Stimulated activated effector memory CD8-positive, alpha-beta T cell treated with anti-CD3 and anti-CD28 coated beads, Interleukin-12 subunit alpha, Interleukin-12 subunit beta, amount 100 ng/mL, for 72 hours (primary cell): ENCODE measurements at places on chromosomes 3 and 15.

- no peak for DNase-seq
These were observed 79.2 kb downstream of the TMEM108 start for GRCh38 chr3:133117342-133117741.

GRCh38 chr3:4850928-4851265, 128.3 kb upstream of the BHLHE40 start:
- no peak for DNase-seq

- DNase-seq: no peak
These were observed 11.1 kb downstream of the RYK start for GRCh38 chr3:134239538-134239937.

GRCh38 chr3:8974458-8974857, 11.2 kb upstream of the RAD18 start:
- no peak for DNase-seq

DNA sequence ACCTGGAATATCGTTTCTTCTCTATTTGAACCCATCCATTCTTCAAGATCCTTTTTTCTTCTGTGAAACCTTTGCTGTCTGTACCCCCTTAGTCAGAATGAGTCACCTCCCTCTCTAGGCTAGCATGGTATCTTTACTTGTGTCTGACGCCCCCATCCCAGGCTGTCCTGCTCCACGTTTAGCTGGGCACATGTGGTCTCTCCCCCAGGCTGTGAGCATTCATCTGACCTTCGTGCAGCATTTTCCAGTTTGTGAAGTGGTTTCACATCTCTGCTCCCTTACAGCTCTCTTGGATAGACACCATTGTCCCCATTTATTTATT, 14.3 kb upstream of the TLE3 start:
- DNase-seq: no peak

- no peak for DNase-seq
These were observed 216.7 kb upstream of the CFAP20DC start for GRCh38 chr3:59266551-59266950.

DNA sequence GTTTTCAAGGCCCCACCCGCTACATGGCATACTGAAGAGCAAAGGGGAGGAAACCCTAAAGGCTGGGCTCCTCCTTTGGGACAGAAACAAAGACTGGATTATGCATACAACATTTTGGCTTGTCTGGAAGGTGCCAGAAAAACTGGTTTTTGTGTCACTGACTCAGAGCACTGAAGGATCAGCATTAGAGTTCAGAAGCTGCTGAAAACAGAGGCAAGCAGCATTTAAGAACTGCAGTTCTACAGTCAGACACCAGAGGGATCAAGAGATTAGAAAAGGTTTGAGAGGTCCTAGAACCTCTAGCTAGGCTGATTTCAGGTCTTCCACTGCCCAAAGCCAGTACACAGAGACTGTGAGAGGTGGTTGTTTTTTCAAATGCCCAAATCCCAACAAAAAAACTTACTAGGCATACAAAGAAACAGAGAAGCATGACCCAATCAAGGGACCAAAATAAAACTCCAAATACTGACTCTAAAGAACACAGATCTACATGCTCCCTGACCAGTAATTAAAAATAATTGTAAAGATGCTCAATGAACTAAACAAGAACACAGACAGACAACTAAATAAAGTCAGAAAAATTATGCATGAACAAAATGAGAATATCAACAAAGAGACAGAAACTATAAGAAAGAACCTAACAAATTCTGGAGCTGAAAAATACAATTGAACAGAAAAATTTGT, 91.2 kb downstream of the SENP2 start:
- DNase-seq: no peak

GRCh38 chr15:60563539-60564404, 84.8 kb upstream of the ICE2 start:
- DNase-seq: peak; percentile 53

DNA sequence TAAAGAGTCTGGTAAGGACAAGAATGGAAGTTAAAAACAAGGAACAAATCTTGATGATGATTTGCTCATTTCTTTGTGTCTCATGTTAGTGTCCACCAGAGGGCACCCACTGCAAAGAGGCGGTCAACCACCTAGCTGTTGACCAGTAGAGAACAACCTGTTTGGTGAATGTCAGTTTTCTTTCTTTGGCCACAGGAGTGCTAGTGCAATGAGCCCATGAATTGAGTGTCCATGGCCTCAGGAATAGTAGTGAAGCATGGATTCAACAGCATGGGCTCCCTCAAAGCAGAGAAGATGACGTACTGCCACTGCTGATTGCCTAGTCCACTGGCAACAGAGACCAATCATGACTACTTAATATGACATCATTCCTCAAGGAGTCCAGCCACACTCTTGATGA, 10.7 kb upstream of the CNTN6 start:
- DNase-seq: no peak

DNA sequence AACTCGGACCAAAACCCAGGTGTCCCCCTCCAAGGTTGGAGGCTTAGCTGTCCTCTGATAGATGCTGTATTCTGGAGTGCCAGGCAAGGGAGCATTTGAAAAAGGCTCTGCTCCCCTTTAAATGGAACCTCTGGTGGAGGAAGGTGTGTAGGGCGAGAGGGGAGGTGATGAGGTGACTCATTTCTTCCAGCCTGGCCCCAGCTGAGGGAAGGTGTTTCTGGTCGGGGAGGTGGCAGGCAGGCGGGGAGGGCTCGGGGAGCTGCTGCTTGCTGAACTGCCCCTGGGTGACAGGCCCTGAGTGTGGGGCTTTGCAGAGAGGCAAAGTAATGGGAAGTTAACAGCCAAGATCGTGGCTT, 18.8 kb downstream of the PSTPIP1 start:
- peak; percentile 65 for DNase-seq

DNA sequence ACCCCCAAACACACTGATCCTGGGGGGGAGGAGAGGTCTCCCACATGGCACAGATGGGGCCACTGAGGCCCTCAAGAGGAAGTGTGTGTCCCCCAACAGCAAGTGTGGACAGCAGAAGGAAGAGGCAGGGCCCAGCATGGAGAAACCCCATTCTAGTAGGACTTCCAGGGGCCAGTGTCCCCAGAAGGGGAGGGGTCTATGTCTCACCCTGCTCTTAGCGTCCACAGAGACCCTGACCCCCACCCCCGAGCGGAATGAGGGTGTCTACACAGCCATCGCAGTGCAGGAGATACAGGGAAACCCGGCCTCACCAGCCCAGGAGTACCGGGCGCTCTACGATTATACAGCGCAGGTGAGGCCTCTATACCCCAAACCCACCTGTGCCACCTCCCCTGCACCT, 35.3 kb downstream of the TSPAN3 start:
- DNase-seq: no peak

DNA sequence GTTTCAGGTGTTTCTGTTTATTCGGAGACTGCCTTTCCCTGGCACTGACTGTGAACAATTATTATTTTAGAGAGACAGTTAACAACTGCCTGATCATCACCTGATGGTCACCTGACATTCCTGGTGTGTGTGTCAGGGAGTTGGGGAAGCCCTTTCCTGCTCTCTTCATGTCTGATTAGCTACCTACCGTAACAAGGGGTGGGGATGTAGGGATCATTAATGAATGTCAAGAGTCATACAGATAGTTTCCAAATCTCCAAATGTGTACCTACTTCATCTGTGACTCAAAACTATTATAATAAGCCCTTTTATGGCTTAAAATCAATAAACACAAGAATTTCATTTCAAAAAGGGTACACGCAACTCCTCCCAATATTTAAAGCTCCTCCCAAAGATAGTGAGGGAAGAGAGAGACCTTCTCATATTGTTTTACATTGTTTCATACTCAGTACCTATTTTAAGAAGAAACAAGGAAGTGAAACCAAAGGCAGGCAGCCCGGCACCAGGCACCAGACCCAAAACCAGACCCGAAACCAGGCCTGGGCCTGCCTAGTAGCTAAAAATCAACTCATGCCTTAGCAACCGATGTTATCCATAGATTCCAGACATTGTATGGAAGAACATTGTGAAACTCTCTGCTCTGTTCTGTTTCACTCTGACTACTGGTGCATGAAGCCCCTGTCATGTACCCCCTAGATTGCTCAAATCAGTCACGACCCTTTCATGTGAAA, 844.9 kb upstream of the ALCAM start:
- no peak for DNase-seq

- DNase-seq: no peak
These were observed 255.3 kb upstream of the IL12A start for GRCh38 chr3:159733194-159733860.

- DNase-seq: no peak
These were observed 13.0 kb upstream of the ATP1B3 start for GRCh38 chr3:141863491-141863890.

- DNase-seq: no peak
These were observed 29.8 kb downstream of the NGRN start for GRCh38 chr15:90295270-90295648.

GRCh38 chr3:66093981-66094380, 55.3 kb upstream of the MAGI1 start:
- no peak for DNase-seq

GRCh38 chr15:80386151-80386550, 18.0 kb upstream of the ARNT2 start:
- no peak for DNase-seq

DNA sequence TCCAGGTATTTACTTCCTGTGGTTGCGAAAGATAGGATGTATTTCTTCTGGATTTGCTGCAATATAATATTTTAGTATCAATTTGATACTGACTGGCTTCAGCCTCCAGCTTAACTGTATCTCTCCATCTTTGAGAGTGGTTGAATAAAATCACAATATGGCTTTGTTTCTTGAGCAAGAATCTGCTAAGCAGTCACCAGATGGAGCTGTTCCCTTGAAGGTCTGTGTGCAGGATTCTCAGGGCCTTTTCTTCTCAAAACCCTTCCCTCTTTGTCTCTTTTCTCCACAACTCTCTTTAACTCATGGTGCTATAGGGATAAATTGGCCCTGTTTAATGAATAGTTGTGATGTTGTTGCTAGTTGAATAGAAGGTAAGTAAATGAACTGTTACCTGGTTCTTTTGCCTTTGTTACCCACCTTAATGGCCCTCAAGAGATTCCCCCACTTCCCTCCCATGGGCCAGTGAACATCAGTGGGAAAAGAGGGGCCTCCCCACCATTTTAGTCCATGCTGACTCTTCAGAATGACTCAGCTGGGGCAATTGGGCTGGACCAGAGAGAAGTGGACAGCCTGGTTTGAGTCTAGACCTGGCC, 34.8 kb upstream of the RAB6B start:
- no peak for DNase-seq
